ENCODE measurements at places on chromosomes 3 and 15.

DNA sequence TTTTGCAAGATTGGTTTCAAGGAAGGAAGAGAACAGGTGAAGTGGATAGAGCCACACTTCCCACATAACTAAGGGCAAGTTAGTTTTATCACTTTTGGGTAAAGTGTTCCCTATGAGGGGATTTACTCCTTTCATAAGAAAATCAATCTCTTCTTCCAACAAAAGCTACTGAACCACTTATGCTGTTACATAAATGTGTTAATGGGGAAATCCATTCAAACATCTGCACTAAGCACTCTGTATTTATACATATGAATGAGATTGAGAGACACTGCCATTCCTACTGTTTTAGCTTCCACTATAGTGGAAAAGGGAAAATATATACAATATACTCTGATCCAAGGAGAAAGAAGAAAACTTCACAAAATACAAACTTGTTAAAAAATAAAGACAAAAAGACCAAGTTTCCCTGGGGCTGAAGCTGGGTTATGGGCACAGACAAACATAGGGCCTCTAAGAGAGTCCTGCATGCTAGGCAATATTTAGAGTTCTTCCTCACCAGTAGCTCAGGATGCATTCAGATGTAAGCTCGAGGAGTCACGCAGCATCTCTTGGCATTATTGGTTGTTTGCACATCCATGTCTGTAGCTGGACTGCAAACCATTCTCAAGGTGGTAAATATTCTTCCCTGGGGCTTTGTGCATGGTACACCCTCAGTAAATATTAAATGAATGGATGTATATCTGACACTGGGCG, 454.2 kb downstream of the FGF12 start:
- no peak for DNase-seq

DNA sequence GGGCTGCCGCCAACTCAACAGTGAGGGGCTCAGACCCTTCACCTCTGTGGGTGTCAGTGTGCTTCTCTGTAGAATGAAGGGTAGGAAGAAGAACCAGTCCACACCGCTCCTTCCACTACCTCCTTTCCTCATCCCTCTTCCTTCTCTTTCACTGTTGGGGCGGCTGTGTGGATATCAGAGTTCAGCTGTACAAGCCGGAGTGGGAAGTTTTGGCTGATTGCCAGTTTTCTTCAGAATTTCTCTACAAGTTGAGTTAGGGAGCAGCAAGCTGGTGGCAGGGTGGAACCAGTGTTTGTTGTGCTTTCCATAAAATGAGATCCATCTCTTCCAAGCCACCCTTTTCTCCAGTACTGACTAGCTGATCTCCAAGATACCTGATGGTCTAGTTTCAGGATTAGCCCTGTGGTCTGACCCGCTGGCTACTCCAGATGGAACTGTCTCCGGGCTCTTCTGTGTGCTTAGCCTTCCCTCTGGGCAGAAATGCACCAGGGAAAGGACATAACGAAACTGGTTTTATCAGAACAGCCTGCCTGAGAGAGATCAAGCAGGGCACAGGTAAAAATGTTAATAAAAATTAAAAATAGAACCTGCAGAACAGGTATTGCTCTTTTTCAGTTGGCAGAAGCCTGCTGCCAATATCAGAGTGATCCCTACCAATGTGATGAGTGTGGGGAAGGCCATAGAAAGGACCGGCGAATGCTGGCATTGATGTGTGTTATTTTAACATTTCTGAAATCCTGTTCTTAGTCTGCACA, 169.9 kb upstream of the TSC22D2 start:
- DNase-seq, result no peak

GRCh38 chr3:185656321-185656840, 70.3 kb downstream of the SENP2 start:
- DNase-seq, result no peak

- no peak for DNase-seq
Measured at GRCh38 chr3:170021083-170021482, 16.7 kb upstream of the GPR160 start.

DNA sequence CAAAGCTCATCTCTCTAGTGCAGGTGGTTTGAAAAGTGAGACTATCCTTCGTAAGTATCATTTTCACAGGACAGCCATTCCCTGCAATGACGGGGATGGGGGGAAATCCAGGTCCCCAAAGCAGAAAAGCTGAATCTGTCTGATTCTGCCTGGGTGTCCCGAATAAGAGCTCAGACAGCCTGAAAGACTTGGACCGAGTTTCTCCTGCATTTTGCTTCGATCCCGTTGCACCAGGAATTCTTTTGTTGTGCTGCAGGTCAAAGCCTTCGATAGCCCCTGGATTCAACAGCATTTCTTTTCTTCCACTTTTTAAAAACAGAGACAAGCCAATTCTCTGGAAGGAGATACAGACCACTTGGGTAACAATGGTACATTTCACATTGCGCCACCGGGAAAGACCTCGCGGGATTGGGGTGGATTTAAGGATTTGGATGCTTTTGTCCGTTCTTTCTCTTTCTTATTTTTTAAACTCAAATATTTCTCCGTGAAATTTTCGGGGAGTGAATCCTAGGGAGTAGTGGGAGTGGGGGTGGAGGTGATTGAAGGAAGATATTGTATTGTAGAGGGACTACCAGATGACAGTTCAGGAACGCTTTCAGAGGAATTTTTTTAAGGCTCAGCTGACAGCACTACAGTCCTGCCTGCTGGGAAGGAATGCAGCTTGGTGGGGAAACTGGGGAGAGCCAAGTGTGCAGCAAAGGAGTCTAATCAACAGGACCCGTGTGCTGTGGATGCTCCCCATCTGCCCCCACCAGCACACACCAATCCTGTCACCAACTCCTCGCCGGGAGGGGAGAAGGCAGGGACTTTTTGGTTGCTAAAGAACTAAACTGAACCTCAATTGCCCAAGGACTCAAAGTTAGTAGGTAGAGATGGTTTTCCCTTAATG, 2.6 kb downstream of the SLITRK3 start:
- no peak for DNase-seq

GRCh38 chr15:84905016-84905916, 20.8 kb downstream of the SLC28A1 start:
- DNase-seq, result no peak

DNA sequence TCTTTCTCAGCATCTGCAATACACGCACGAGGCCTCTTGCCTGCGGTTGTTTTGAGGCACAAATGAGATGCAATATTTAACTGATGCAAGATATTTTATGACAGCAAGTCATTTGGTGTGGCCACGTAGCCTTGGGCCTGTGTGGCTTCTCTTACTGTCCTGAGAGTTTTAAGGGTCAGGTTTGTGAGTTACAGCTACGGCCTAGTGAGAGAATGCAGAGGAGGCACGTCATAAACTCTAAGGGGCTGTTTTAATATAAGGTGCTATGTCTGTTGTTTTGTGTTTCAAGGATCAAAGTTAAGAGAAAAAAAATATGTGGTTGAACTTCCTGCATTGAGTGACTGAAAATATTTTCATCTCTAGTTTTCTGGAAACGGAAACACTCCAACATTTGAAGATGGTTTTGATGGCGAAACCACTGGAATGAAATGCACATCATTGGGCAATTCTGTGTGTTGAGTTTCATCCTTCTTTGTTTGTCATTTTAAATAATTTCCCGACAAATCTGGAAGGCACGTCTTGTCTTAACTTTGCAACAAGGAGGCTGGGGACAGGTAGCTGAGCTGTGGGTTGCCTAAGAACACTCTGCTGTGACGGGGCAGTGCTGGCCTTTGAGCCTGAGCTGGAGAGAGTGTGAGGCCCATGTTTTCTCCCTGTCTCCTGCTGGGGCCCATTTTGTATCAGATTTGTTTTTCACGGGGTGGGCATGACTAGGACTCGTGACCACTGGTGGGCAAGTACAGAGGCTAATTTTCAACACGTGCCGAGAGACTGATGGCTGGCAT, 5.1 kb downstream of the APBA2 start:
- DNase-seq, result no peak

DNA sequence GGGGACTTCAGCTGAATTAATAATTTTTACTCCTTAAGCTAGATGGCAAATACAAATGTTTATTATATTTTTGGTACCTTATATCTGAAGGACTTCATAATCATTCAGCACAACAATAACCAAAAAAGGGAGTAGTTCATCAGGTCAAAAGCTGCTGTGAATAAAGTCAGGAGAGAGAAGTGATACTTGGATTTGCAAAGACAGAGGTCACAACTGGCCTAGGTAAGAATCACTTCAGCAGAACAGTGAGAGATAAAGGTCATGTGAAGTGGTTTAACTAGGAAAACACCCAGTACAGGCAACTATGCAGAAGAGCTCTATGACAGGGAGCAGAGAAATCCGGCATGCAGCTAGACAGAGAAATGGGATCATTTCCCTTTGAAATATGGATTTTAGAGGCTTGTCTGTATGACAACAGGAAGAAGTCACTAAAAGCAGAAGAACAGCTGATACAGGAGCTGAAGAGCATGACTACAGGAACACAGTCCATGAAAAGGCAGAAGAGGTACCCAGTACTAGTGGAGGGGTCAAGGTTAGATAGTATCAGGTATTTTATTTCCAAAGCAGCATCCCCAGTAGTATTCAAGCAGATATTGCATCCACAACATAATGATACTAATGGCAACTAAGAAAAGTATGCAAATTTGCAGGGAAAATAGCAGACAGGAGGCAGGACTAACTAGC, 25.7 kb downstream of the ZMAT3 start:
- no peak for DNase-seq

GRCh38 chr3:186035277-186035676, 73.6 kb downstream of the ETV5 start:
- DNase-seq, result no peak

DNA sequence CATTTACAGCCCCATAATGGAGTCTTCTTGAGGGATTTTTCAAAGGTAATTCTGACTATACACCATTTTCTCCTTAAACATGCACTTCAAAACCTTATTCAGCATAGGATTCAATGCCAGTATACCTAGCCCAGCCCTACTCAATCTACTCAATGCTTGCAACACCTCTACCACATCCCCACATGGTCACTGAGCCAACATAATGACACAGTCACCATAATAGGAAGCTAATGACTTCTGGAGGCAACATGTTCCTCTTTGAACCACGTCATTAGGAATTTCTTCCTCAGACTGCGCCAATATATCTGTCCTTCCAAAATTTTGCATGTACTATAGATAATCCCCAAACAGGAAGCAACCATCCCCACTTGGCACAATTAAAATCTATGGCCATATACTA, 153.9 kb upstream of the SETMAR start:
- no peak for DNase-seq

GRCh38 chr3:100600181-100601042, 9.0 kb upstream of the ADGRG7 start:
- DNase-seq, result no peak

GRCh38 chr15:95068701-95069521, 837.5 kb downstream of the MCTP2 start:
- DNase-seq, result no peak

GRCh38 chr3:12750223-12750622, 8.8 kb downstream of the TMEM40 start:
- no peak for DNase-seq

- DNase-seq, result no peak
Measured at GRCh38 chr15:50476143-50476542, 51.9 kb downstream of the USP8 start.

GRCh38 chr3:23580096-23580713, 225.6 kb upstream of the UBE2E1 start:
- DNase-seq, result no peak

DNA sequence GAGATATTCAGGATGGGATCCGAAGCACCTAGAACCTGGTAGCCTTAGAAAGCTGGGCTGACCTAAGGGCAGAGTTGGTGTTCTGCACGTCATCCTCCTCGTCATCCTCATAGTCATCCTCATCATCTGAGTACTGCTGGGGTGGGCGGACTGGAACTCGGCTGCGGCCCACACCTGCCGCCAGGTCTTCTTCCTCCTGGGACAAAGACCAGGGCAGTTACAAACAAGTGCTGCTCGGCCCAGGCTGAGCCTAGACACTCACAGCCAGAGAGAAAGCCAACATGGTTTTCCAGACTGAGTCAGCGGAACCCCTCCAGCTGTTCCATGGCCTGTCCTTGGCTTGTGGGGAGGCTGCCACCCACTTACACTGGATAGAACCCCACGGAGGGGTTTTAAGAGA, 40.5 kb downstream of the SEMA3G start:
- no peak for DNase-seq

DNA sequence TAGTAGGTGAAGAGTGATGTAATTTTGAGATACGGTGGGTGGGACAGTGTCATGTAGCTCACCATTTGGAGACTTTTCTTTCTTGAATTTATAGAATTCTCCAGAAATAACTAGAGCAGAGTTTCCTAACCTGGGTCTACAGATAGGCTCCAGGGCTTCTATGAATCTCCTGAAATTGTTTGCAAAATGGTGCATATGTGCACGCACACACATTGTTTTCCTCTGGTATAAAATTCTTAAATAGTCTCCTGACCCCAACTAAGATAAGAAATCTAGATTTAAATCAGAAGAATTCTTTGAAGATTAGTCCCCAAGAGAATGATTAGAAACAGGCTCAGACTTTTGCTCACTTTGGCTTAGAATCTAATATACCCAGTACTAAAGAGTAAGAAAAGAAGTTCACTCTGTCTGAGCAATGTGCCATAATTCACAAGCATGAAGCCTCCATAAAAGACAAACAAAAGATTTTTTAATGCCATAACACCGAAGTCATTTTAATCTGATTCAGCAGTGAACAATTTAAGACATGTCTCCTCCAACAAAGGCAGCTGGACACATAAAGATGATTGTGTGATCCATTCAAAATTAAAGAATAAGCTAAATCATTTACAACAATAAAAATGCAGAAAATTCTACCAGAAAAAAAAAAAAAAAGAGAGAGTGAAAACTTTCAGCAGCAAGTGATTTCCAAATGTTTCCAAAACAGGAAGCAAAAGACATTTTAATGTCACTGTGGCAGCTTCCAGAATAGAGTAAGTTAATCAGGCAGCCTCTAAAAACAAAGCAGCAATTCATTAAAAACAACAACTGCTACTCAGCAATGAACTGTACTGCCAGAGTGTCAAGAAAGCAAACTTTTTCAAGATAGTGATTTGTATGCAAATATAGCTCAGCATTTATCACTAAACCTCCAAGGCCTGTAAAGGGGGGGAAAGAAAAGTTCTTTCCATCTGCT, 975.5 kb upstream of the CFAP20DC start:
- DNase-seq, result no peak

DNA sequence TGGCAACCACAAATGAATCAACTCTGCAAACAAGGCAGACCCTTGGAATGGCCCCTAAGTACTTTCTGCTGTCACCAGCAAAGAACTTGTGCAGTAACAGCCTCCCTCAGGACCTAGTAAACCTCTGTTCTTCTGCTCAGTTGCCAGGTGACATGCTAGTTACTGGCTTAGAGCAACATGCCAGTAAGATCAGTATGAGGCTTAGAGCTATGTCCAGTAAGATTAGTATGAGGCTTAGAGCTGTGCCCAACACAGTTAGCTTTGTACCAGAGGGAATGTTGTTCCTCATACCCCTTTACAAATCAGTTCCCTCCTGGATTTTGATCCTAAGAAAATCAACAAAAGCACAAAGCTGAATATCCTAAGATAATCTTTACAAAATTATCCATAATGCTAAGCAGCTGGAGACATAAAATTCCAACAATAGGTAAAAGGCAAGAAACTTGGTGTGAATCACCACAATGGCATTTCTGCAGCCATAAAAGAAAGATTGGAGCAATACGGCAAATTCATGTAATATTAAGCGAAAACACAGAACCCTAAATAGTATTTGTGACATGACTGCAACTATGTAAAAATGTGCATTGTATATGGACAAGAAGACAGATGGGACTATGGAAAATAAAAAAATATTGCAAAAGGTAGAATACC, 107.3 kb upstream of the LPP start:
- no peak for DNase-seq
